Activated CD4-positive, alpha-beta memory T cell treated with anti-CD3 and anti-CD28 coated beads for 36 hours (primary cell): ENCODE measurements at places on chromosomes 5 and 9. TPM values are rescaled to one million over a fixed set of nuclear protein-coding genes. Genes with fewer than 3 reads are reported as not detected.

GRCh38 chr5:21931116-21931515, 922.0 kb downstream of the CDH12 start:
- H3K4me3 ChIP-seq = no peak overlapping the region
- no peak overlapping the region for H3K27ac ChIP-seq
- DNase-seq = no peak
- H3K27me3 ChIP-seq = no peaks in the 10 kb centered on the region
- no peaks in the 10 kb centered on the region for H3K36me3 ChIP-seq
- no peaks in the 10 kb centered on the region for H3K4me1 ChIP-seq

GRCh38 chr9:4318741-4319140, 18.9 kb upstream of the GLIS3 start:
- no peak overlapping the region for H3K27ac ChIP-seq
- DNase-seq = no peak
- no peaks in the 10 kb centered on the region for H3K36me3 ChIP-seq
- H3K27me3 ChIP-seq = peaks cover 5% of the 10 kb centered on the region
- no peaks in the 10 kb centered on the region for H3K4me1 ChIP-seq

DNA sequence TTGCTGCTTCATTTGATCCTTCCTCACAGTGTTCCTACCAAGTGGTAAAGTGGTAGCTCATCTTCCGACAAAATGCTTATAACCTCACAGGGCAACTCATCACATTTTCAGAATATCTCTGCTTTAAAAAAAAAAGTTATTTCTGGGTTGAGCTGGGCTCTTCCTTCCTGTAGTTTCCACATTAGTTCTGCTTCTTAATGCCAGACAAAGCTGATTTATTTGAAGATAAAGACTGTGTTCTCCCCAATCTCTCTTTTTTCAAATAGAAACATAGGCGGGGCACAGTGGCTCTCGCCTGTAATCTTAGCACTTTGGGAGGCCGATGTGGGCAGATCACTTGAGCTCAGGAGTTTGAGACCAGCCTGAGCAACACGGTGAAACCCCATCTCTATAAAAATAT, 273.1 kb downstream of the ACTL7B start:
- no peaks in the 10 kb centered on the region for H3K36me3 ChIP-seq
- no peak for DNase-seq
- no peaks in the 10 kb centered on the region for H3K27me3 ChIP-seq
- no peak overlapping the region for H3K4me3 ChIP-seq
- H3K4me1 ChIP-seq = no peaks in the 10 kb centered on the region

DNA sequence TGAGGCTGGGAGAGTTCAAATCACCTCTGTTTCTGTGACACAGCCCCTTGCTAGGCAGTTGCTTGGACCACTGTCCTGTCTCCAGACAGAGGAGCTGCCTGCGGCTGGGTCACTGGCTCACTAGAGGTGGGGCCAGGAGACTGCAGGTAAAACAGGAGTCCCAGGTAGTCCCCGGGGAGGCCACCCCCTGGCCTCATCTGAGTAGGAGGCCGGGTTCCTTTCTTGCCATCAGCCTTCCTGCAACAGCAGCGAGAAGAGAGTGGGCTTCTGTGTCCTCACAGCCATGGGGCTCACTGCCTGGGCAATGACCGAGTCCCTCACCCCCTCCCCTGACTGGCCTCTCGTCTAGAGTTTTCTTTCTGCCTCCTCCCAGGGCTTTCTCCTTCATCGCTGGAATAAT, 197.5 kb downstream of the CDK5RAP2 start:
- H3K4me1 ChIP-seq = no peaks in the 10 kb centered on the region
- H3K36me3 ChIP-seq = peaks cover 16% of the 10 kb centered on the region
- H3K27me3 ChIP-seq = no peaks in the 10 kb centered on the region
- no peak overlapping the region for H3K4me3 ChIP-seq

DNA sequence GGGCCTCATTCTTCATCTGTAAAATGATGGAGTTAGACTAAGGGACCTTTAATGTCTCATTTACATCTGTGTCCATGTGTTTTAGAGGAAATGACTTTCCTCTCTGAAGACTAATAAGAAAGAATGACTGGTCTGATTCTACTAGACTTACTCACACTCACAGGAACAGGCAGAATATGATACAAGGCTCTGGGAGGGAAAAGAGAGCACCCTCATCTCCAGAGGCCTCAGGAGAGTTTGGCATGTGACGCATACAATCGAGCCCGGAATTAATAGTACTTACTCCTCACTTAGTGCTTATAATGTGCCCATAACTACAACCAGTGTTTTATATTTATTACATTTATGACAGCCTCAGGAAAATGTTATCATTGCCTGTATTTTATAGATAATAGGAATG, 608.7 kb downstream of the KCTD16 start:
- H3K27ac ChIP-seq = no peak overlapping the region
- no peaks in the 10 kb centered on the region for H3K36me3 ChIP-seq
- no peak overlapping the region for H3K4me3 ChIP-seq
- H3K27me3 ChIP-seq = no peaks in the 10 kb centered on the region
- no peaks in the 10 kb centered on the region for H3K4me1 ChIP-seq

GRCh38 chr5:171826132-171826531, 40.5 kb downstream of the SMIM23 start:
- no peak overlapping the region for H3K4me3 ChIP-seq
- no peaks in the 10 kb centered on the region for H3K36me3 ChIP-seq
- no peak for DNase-seq
- H3K27me3 ChIP-seq = no peaks in the 10 kb centered on the region
- no peak overlapping the region for H3K27ac ChIP-seq

GRCh38 chr5:2666081-2666480, 85.4 kb downstream of the IRX2 start:
- no peaks in the 10 kb centered on the region for H3K4me1 ChIP-seq
- H3K27ac ChIP-seq = no peak overlapping the region
- H3K36me3 ChIP-seq = no peaks in the 10 kb centered on the region
- H3K27me3 ChIP-seq = no peaks in the 10 kb centered on the region

GRCh38 chr5:10479154-10479721, 37.6 kb downstream of the ROPN1L start:
- peaks cover 2% of the 10 kb centered on the region for H3K36me3 ChIP-seq
- H3K27me3 ChIP-seq = peaks cover 3% of the 10 kb centered on the region
- H3K4me3 ChIP-seq = no peak overlapping the region
- DNase-seq = no peak

DNA sequence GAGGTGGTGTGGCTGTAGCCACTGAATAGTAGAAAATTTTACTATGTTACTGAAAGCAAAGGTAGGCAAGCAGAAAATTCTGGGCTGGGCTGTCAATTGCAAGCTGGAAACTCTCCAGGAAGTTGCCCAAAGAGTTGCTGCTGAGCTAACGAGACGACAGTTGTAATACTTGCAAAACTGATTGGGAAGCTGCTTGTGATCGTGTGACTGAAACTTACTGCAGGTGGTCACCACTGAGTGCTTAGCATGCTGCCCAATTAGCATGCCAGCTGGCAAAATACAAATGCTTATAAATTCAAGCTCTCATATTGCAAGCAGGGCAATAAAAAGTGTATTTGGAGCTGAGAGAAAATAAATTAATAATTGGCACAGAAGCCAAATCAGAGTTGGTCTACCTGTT, 758.5 kb upstream of the EDIL3 start:
- H3K4me1 ChIP-seq = no peaks in the 10 kb centered on the region
- no peak overlapping the region for H3K4me3 ChIP-seq
- no peak for DNase-seq
- H3K36me3 ChIP-seq = no peaks in the 10 kb centered on the region
- no peak overlapping the region for H3K27ac ChIP-seq

- no peak overlapping the region for H3K4me3 ChIP-seq
- H3K4me1 ChIP-seq = no peaks in the 10 kb centered on the region
- no peaks in the 10 kb centered on the region for H3K27me3 ChIP-seq
- H3K36me3 ChIP-seq = no peaks in the 10 kb centered on the region
- DNase-seq = no peak
These were observed 42.3 kb upstream of the STRBP start for GRCh38 chr9:123310551-123311249.

GRCh38 chr9:71758277-71758676, 10.0 kb downstream of the CEMIP2 start:
- no peak overlapping the region for H3K27ac ChIP-seq
- peaks cover 75% of the 10 kb centered on the region for H3K4me1 ChIP-seq
- H3K4me3 ChIP-seq = no peak overlapping the region
- no peaks in the 10 kb centered on the region for H3K27me3 ChIP-seq

DNA sequence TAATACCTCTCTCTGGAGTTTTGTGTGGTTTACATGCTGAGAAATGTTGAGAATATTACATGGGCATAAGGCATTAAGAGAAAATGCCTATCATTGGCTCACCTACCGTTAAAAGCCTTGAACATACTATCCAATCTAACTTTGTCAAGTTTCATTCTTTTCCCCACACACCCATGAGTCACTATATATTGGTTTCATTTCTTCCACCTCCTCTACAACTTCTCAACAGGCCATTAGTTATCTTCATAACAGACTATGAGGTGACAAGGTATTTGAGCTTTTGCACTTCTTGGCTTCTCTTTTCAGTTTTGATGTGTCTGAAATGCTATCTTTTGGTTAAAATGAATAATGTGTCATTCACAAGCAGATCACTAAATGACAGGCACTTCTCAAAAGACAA, 288.0 kb downstream of the KCNN2 start:
- H3K4me3 ChIP-seq = no peak overlapping the region
- H3K4me1 ChIP-seq = no peaks in the 10 kb centered on the region
- H3K27me3 ChIP-seq = no peaks in the 10 kb centered on the region
- H3K27ac ChIP-seq = no peak overlapping the region

DNA sequence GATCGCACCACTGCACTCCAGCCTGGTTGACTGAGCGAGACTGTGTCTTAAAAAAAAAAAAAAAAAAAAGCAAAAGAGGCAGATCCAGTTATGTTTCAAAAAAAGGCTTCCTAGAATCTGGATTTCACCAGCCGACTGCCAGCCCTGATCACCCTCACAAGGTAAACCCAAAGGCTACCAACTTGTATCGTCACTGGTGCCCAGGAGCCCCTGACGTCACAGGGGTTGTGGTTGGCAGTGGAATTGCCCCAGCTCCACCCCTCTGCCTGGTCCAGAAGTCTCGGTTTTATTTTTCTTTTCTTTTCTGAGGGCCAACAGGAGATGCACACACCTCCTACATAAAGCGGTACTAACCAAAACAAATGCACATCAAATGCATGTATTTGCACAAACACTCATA, 6.0 kb upstream of the LMX1B start:
- no peak for DNase-seq
- H3K27ac ChIP-seq = no peak overlapping the region

- H3K27ac ChIP-seq = no peak overlapping the region
- H3K36me3 ChIP-seq = no peaks in the 10 kb centered on the region
- no peaks in the 10 kb centered on the region for H3K27me3 ChIP-seq
- H3K4me1 ChIP-seq = no peaks in the 10 kb centered on the region
These were observed 257.6 kb downstream of the NFIB start for GRCh38 chr9:14056316-14056861.

GRCh38 chr9:70398145-70398556, 16.3 kb downstream of the KLF9 start:
- H3K27me3 ChIP-seq = no peaks in the 10 kb centered on the region
- H3K4me1 ChIP-seq = peaks cover 72% of the 10 kb centered on the region
- DNase-seq = no peak

DNA sequence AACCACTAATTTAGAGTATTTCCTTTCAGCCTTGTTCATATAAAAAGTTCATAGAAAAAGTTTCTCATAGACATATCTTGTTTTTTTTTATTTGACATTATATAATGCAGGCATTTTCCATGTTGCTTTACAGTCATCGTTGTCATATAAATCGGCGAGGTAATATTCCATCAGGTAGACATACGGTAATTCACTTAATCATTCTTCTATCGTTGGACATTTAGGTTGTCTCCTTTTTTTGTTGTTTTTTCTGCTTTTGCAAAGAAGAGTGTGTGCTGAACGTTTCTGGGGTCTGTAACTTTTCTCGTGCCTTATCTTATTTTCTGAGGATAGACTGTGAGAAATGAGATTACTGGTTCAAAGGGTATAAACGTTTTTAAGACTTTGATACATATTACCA, 283.6 kb downstream of the ARHGAP26 start:
- no peak overlapping the region for H3K4me3 ChIP-seq
- H3K4me1 ChIP-seq = peaks cover 85% of the 10 kb centered on the region
- no peaks in the 10 kb centered on the region for H3K27me3 ChIP-seq
- peak overlapping the region; percentile 19 for H3K27ac ChIP-seq
- no peak for DNase-seq

DNA sequence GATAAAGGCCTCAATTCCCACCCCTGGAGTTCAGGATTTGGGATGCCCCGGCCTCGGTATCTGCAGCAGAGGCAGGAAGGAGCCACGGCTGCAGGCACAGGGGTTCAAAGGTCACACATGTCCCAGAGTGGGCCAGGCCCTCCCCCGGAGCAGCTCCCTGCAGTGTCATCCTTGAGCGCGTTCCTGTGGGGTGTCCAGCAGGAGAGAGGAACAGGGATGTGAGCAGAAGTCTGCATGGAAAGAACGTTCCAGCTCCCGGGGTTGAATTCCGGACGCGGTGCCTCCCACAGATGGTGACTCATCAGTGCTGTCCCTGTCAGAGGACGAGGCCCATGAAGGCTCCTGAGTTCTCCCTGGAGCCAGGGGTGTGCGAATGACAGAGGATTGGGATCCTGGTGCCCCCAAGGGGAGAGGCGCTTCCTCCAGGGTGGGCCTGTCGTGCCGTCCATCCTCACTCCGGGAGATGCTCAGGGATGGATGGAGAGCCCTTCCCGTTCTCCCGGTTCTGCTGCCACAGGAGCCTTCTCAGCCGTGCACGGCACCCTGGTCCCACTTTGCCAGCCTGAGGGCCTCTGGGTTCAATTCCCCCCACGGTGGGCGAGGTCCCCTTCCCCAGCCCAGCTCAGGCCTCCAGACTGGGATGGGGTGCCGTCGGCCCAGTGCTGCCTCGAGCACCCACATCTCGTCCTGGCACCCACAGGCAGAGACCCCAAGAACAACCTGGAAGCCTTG, 3.1 kb downstream of the LCN1 start:
- H3K4me1 ChIP-seq = no peaks in the 10 kb centered on the region
- H3K27me3 ChIP-seq = no peaks in the 10 kb centered on the region
- no peak for DNase-seq
- H3K27ac ChIP-seq = no peak overlapping the region
- H3K36me3 ChIP-seq = no peaks in the 10 kb centered on the region

DNA sequence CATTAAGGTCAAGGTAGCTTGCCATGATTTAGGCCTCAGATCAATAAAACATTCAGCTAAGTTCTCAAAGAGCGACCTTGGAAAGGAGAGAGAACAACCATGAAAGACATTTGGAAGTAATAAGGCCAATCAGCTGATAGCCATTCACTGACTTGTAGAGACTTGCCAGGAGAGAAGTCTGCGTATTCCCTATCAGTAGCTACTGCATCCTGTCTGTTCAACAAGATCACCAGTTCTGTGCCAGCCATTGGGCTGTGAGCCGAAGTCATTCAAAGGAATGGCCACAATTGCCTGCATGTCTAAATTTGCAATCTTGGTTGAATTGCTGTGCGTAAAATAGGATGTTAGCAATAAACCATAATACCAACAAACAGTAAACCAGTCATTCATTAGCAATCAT, 219.8 kb downstream of the FBXL7 start:
- no peak overlapping the region for H3K4me3 ChIP-seq
- H3K27ac ChIP-seq = no peak overlapping the region
- no peaks in the 10 kb centered on the region for H3K36me3 ChIP-seq
- no peaks in the 10 kb centered on the region for H3K27me3 ChIP-seq
- DNase-seq = no peak
- H3K4me1 ChIP-seq = no peaks in the 10 kb centered on the region

The TEX48 gene
- total RNA-seq = 0.57 TPM

The PRLR gene
- not detected for total RNA-seq

The CCL27 gene
- total RNA-seq = 0.80 TPM

The PIP5KL1 gene
- total RNA-seq = 2.9 TPM

The PCSK1 gene
- total RNA-seq = not detected

The RFX3 gene
- 12.2 TPM for total RNA-seq

The MCTP1 gene
- total RNA-seq = not detected

The TYRP1 gene
- total RNA-seq = not detected

The SMIM32 gene
- total RNA-seq = not detected

The TMEM8B gene
- total RNA-seq = 6.0 TPM

The SPATA31A6 gene
- total RNA-seq = not detected

The SLC34A1 gene
- not detected for total RNA-seq

The PCDHA7 gene
- not detected for total RNA-seq
